CD4-positive, CD25-positive, alpha-beta regulatory T cell (primary cell): ENCODE measurements at places on chromosomes 3 and 15. TPM values are rescaled to one million over a fixed set of nuclear protein-coding genes. Genes with fewer than 3 reads are reported as not detected.
A peak's percentile ranks its signal among the peaks of the same experiment; 100 is the strongest.

- no peak overlapping the region for H3K4me3 ChIP-seq
- H3K4me1 ChIP-seq, result no peaks in the 10 kb centered on the region
- no peaks in the 10 kb centered on the region for H3K36me3 ChIP-seq
- no peak for DNase-seq
- no peak overlapping the region for H3K27ac ChIP-seq
- no peaks in the 10 kb centered on the region for H3K27me3 ChIP-seq
These were observed 12.1 kb upstream of the PEX5L start for GRCh38 chr3:180048840-180049239.

DNA sequence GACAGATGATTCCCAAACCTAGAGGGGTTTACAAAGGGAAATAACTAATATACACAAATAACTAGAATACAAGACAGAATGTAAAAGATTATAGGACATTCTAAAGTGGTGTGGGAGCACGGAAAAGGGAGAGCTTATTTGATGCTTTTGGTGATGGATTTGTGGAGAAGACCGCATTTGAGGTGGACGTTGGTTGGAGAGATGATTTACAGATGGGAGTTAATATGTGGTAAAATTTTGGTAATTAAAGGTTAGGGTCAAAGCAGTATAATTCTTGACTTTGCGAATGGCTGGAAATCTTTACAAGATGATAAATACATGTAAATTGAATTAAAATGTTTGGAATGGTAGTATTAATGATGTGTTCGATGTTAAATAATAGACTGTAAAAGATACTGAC, 1.2 kb downstream of the KNL1 start:
- no peak for DNase-seq
- no peaks in the 10 kb centered on the region for H3K36me3 ChIP-seq
- H3K27ac ChIP-seq, result peak overlapping the region; percentile 95
- H3K4me3 ChIP-seq, result peak overlapping the region; percentile 99
- peaks cover 23% of the 10 kb centered on the region for H3K4me1 ChIP-seq
- no peaks in the 10 kb centered on the region for H3K27me3 ChIP-seq

Gene CHRD
- not detected for total RNA-seq

Gene CHRFAM7A
- 0.59 TPM for total RNA-seq

Gene IP6K2
- total RNA-seq, result 107 TPM

Gene FRMD4B
- total RNA-seq, result 54.7 TPM

Gene KLHL40
- not detected for total RNA-seq

Gene CLSTN2
- not detected for total RNA-seq

Gene GOLGA8S
- not detected for total RNA-seq

Gene OR5H2
- not detected for total RNA-seq
